ENCODE measurements at places on chromosomes 16 and 17.

DNA sequence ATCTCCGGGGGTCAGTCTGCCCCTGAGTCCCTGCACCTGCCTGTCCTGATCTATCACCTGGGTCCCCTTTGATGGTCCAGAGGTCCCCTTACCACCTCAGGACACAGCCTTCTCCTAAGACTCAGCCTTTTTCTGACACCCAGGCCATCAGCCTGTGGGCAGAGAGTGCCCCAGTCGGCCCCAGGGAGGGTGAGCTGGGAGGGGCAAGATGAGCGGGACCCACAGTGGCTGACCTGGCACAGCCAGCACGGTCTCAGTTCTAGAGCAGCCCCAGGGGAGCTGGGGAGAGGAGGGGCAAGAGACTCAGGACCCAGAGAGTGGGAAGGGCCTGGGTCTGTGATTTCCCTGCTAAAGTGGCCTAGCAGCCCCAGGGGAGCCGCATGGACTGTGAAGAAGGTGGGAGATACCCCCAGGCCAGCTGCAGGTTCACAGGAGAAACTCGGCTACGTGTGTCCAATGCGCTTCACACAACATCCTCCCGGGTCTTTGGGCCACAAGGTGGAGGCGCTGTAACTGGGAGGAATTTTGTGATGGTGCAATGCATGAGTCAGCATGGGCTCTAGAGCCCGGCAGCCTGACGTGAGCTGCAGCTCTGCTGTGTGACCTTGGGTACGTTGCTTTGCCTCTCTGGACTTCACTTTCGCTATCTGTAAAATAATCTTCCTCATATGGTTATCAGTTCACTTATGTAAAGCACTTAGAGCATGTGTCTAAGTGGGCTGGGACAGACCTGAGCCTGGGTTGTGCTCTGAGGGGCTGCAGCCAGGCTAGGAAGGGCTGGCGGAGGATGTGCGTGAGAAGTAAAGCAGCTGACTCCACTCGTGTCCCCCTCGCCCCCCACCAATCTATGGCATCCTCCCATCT, 67.2 kb upstream of the LHX1 start:
- DNase-seq, result no peak

- DNase-seq, result no peak
These were observed 42.5 kb downstream of the MYH3 start for GRCh38 chr17:10614536-10615155.

- no peak for DNase-seq
These were observed at the start of gene OTOP3 for GRCh38 chr17:74935585-74936469. TSS of gene OTOP3 (plus strand) at chr17:74935898. CDS start at chr17:74935922, 24 bp downstream.

- DNase-seq, result no peak
These were observed 36.2 kb downstream of the CTCF start for GRCh38 chr16:67598527-67598926.

- DNase-seq, result no peak
These were observed 21.2 kb upstream of the MON1B start for GRCh38 chr16:77169650-77170236.

Measured in stimulated activated CD4-positive, alpha-beta T cell treated with anti-CD3 and anti-CD28 coated beads, Interleukin-1b, Interleukin-23, amount 100 ng/mL, for 1 hour (primary cell).